ENCODE measurements at places on chromosomes 2 and 18. TPM values are rescaled to one million over a fixed set of nuclear protein-coding genes. Genes with fewer than 3 reads are reported as not detected.

The CABYR gene
- total RNA-seq: 4.4 TPM

The EGR4 gene
- total RNA-seq: not detected

The CENPO gene
- total RNA-seq: 4.2 TPM

The PJVK gene
- 3.0 TPM for total RNA-seq

The UPP2 gene
- total RNA-seq: not detected

The LYPD1 gene
- 0.93 TPM for total RNA-seq

The EVX2 gene
- total RNA-seq: not detected

The UGT1A7 gene
- total RNA-seq: not detected

The GPR155 gene
- total RNA-seq: 9.6 TPM

The MBOAT2 gene
- total RNA-seq: 28.3 TPM

The SRD5A2 gene
- not detected for total RNA-seq

The ZAP70 gene
- 7.6 TPM for total RNA-seq

The ABCA12 gene
- not detected for total RNA-seq

The DSG1 gene
- not detected for total RNA-seq

The TGOLN2 gene
- total RNA-seq: 147 TPM

The ANKRD29 gene
- total RNA-seq: 3.4 TPM

The DSG3 gene
- total RNA-seq: not detected

The DPP10 gene
- 0.63 TPM for total RNA-seq

The LMAN2L gene
- total RNA-seq: 27.7 TPM

The EVA1A gene
- 11.1 TPM for total RNA-seq

The RTKN gene
- total RNA-seq: 24.5 TPM

The GAREM2 gene
- total RNA-seq: 1.2 TPM

The ATP5F1A gene
- 366 TPM for total RNA-seq

The HOXD8 gene
- total RNA-seq: 4.1 TPM

The FAM237A gene
- not detected for total RNA-seq

The RBM43 gene
- total RNA-seq: 10.6 TPM

The AFF3 gene
- 0.93 TPM for total RNA-seq

The UGT1A8 gene
- total RNA-seq: not detected

The RBM44 gene
- 0.89 TPM for total RNA-seq

The NIF3L1 gene
- 24.1 TPM for total RNA-seq
